ENCODE measurements at places on chromosomes 7 and 10.

- DNase-seq: no peak
Measured at GRCh38 chr10:125037145-125037877, 95.4 kb downstream of the ZRANB1 start.

GRCh38 chr10:14904316-14904732, 25.7 kb downstream of the SUV39H2 start:
- peak; percentile 46 for DNase-seq

- DNase-seq: peak; percentile 53
Measured at GRCh38 chr7:24573554-24574338, 494 bp downstream of the PALS2 start.

DNA sequence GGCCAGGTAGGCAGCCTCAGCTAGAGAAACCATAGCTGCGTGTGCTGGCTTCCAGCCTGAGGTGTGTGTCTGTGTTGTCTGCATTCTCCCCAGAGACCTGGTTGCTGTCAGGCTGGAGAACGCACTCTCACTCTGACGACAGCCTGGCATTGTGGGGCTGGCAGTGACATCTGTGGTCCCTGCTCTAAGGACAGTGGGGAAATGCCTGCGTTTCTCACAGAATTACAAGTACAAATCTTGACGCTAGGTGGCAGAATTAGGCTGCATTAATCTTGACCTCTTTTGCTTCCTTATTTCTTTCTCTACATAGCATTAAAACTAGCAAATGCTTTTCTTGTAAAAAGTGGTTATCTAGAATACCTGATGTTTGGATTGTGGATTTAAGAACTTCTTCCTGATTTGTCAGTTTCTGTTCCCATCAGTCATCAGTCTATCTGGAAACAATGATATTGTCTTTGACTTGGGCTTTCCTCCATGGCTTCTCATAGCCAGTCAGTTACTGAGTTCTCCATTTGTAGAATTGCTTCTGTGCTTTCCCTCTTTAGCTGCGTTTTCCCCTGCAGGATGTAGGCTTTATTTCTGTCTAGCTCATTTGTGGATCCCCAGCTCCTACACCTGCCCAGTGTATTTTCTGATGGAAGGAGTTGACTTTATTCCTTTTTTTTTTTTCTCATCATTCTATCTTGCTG, 86.0 kb downstream of the FANK1 start:
- no peak for DNase-seq

GRCh38 chr7:140517546-140518369, 38.5 kb upstream of the MKRN1 start:
- DNase-seq: peak; percentile 81

DNA sequence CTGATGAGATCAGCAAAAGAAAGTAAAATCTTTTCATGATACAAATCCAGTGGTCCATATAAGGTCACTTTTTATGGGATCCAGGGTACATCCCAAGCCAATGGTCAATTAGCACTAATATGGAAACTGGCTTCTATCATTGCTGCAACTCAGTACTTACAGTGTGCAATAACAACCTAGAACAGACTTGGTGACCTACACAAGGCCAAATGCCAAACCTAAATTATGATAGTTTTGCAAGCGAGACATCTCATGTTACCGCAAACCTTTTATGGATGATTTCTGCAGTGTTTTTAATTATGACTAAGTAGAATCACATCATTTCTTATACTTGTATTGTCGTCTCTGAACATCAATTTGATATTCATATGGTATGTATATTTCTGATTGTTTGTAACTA, 583.5 kb upstream of the SEMA3D start:
- DNase-seq: no peak

- DNase-seq: peak; percentile 25
Measured at GRCh38 chr7:38300175-38300574, 26.7 kb upstream of the TARP start.

DNA sequence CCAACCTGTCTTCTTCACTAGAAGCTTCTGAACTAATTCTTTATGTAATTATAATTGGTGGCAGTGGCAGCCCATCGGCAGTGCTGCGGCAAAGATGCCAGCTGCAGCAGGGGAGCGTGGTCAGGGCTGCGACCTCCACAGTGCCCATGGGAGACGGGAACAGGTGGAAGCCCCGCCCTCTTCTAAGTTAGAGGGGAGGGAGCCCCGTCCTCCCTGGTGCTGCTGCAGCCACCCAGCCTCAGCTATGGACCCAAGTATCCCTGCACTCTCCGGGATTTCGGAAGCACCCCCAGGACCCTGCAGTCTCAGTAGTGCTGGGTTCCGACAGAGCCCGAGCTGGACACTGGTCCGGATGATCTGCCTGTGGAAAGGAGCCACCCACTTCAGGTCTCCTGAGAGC, 117.0 kb upstream of the MBL2 start:
- no peak for DNase-seq
